ENCODE measurements at places on chromosomes 1 and 21. TPM values are rescaled to one million over a fixed set of nuclear protein-coding genes. Genes with fewer than 3 reads are reported as not detected.

The PGM1 gene
- total RNA-seq = 77.2 TPM

The CELA3B gene
- 3.4 TPM for total RNA-seq

The TNNI3K gene
- total RNA-seq = not detected

DNA sequence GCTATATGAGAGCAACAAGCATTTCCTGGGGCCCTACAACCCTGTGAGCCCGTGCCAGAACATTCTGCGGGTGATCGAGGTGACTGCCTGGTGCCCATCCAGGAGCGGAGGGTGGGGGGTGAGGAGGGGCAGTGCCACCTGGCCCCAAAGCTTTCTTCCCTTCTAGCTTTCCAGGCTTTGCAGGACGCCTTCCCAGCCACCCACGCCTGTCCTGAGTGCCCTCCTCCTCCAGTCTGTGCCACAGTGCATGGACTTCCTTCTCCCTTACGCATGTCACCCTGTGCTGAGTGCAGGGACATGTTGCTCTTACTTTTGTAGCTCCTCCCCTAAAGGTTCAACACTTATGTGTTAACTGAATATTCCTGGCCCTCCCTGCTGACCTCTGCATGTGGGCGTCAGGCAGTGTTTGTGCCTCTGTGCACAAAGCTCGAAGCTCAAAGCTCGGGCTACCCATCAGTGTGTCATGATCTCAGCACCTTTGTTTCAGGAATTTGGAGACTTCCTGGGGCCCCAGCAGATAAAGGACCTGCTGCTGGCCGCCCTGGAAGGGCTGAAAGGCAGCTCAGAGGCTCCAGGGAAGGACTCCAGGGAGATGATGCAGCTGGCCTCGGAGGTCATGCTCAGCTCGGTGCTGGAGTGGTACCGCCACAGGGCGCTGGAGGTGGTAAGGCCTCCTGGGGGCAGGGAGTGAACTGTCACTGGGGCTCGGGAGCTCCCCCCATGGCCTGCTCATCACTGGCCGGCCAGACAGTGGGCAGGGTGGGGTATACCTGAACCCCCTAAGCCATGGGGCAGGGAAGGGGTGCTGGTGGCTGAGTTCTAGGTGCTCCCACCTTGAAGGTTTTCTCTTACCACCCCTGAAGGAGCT, 36.7 kb upstream of the TTC4 start:
- H3K27me3 ChIP-seq = no peaks in the 10 kb centered on the region
- no peak for DNase-seq
- no peaks in the 10 kb centered on the region for H3K4me1 ChIP-seq

The C1orf52 gene
- total RNA-seq = 51.6 TPM

- no peaks in the 10 kb centered on the region for H3K36me3 ChIP-seq
- no peak for DNase-seq
- H3K27me3 ChIP-seq = no peaks in the 10 kb centered on the region
- H3K4me1 ChIP-seq = no peaks in the 10 kb centered on the region
- H3K4me3 ChIP-seq = no peak overlapping the region
- H3K27ac ChIP-seq = no peak overlapping the region
These were observed 144.7 kb downstream of the MRPL39 start for GRCh38 chr21:25462517-25462971.

DNA sequence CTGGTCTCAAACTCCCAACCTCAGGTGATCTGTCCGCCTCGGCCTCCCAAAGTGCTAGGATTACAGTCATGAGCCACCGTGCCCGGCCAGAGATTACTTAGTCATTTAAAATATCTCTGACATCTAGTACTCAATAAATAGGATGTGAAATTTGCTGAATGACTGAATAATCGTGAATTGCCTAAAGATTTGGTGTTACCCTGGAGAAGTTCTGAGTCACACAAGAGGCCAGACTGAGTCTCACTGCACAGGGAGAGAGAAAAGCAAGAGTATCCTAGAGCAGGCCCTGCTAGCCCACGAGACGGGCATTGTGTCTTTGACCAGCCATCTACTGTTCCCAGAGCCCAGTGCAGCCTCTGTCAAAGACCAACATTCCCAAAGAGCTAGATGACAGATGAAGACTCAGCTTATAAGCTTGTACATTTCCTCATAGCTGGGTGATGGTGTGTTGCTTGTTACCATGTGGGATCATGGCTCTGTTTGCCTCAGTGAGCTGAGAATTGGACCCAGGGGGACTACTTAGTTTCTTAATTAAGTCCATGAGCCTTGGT, 5.6 kb upstream of the EIF4G3 start:
- H3K36me3 ChIP-seq = no peaks in the 10 kb centered on the region
- no peak overlapping the region for H3K4me3 ChIP-seq
- no peaks in the 10 kb centered on the region for H3K27me3 ChIP-seq
- no peak for DNase-seq

DNA sequence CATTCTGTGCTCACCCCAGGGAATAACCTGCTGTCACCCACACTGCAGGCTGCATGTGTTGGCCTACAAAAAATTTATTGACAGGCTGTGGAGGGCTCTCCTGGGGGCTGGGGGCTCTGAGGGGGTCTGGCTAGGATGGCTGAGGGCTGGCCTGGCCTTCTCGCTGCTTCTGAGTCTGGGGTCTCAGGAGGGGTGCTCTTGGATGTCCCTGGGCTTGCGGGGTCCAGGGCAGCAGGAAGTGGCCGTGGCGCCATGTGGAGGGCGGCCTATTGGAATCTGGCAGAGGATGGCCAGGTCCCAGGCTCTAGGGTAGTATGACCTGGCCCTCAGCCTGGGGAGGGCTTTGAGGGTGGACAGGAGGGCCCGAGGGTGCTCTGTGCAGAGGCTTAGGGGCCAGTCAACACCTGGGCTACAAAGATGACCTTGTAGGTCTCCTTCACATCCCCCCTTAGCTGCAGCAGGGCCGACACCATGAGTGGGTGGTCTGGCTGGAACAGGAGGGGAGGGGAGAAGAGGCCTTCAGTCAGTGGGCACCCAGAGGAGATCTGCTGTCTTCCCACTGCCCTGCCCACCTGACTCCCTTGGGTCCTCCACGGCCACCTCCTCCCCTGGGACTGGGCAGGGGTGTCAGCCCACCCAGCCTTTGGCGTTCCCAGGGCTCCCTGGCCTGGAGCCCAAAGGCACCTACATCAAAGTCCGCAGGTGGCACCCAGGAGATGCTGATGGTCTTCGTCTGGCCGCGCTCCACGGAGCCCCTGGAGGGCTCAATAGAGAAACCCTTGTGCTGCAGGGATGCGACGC, 3.0 kb upstream of the TMEM52 start:
- no peak overlapping the region for H3K27ac ChIP-seq
- H3K36me3 ChIP-seq = no peaks in the 10 kb centered on the region
- H3K4me1 ChIP-seq = no peaks in the 10 kb centered on the region
- H3K27me3 ChIP-seq = no peaks in the 10 kb centered on the region
